ENCODE measurements at places on chromosomes 2 and 18.

DNA sequence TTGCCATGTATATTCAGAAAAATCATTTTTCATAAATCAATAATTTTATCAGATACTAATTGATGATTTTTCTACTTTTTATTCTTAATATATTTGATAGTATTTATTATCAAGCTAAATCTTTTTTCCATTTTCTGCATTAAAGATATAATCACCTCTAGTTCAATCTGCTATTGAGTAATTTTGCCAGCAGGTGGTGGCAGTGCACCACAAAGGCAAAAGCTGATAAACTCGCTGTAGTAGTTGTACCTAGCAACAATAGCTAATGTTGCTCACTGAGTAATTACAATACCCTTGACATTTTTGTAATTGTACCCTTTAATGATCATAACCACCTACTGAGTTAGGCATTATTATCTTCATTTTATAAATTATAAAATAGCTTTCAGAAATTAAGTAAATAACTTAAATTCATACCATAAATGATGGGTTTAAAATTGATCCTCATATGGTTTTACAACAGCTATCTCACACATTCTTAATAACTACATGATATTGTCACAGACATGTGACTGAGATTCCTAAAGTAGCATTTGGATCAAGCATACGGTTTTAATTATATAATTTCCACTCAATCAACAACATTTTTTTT, 52.0 kb upstream of the CALCRL start:
- DNase-seq: no peak

GRCh38 chr2:213022987-213023386, 128.4 kb downstream of the IKZF2 start:
- DNase-seq: no peak

DNA sequence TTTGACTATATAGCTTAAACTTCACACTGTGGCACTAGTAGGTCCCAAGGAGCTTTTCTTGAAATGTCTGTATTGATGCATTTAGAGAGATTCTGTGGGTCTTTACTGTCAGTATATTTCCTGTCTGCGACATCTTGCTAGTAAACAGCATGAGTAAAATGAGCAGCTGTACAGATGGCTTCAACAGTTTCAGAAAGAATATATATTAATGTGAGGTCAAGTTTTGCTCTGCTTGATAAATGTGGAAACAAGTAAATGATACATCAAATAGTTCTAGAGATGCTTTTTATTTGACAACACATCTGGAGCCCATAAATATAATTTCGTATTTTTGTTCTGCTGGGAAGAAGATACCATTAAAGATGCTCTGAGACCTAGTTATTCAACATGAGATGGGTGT, 310.9 kb upstream of the COL3A1 start:
- DNase-seq: no peak

DNA sequence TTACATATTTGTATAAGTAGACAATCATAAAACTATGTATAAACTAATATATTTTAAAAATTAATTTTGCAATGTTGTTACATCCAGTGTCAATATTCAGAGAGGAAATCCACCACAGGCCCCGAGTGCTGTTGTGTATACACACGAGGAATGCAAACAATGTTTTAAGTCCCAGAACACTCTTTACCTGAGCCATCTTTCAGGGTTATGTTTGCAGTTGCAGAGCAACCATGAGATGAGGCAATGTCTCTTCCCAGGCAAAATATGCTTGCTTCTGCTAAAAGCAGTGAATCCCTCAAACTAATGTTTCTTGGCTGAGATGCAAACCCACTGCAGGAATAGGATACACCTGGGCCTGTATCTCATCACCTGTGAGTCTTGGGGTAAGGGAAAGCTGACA, 91.3 kb downstream of the ASXL2 start:
- DNase-seq: no peak

GRCh38 chr2:24050041-24050979, 769 bp downstream of the FKBP1B start:
- DNase-seq: peak; percentile 64

DNA sequence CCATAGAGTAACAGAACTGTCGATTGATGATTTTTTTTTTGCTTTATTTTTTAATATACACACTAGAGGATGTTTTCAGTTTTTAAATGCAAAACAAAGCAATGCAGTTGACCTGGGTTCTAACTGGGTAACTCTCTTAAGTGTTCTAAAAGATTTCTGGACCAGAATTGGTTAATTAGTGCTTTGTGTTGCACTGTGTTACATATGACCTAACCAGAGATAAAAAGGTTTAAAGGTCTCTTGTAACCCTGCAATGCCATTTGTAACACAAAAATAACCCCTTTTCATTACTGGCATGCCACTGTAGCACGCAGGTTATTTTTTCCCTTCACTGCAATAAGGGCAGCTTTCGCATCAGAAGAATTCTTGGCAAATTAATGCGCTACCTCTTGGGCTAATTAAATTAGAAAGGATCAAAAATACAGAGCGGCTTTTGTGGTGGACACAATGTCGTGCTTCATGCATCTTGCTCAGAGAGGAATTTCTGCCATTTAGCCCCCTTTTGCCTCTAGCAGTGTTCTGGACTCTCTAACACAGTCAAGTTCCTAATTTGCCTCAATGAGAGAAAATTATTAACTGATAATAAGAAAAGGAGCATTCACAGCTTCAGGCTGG, 250.8 kb upstream of the ZEB2 start:
- no peak for DNase-seq

DNA sequence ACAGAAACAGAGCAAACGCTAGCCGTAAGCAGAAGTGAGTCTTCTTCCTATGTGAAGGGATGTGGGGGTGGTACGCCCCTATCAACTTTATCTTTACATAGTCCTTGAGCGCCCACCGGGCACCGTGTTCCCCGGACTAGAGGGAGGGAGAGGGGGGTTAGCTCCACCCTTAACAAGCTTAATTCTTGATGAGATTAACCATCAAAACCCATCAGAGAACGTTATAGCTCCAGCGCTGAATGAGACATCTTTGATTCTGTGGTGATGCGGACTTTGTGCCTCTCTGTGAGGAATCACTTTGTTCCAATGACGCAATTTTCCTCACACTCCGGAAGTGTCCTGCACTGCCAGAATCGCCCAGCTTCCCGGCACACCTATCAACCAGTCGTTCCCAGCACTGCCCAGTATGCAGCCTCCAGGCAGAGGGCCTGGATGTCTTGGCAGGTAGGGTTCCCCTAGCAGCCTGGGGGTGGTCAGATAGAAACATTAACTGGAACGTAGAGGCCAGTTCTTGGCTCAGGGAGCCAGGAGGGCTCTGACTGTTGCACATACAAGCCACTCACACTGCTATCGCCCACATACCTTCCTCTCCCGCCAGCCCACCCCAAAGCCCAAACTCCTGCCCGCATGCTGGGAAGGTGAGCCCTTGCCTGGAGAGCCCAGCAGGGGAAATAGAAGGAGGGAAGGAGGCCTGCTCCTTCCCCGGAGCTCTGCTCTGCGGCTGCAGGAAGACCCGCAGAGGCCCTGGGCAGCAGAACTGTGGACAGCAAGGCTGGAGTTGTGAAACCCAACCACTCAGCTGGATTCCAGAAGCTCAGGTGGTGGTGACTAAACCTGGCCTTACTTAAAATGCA, 1.9 kb upstream of the ODC1 start:
- DNase-seq: no peak

GRCh38 chr2:62147610-62148301, 48.2 kb upstream of the B3GNT2 start:
- DNase-seq: no peak

DNA sequence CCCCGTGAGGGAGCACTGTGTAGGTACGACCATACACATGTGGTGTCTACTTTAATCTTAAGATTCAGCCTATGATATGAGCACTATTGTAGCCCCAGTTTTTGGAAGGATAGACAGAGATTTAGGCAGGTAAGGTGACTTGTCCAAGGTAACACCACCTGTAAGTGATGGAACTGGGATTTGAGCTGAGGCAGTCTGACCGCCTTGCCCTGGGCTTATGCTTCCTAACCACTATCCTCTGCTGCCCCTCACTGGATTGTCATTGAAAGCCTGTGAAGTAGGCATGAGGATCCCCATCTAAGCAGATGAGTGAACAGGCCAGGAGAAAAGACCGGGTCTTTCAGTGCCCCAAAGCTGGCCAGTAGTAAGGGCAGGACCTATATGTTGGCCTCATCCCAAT, 343.8 kb downstream of the CYRIA start:
- no peak for DNase-seq

DNA sequence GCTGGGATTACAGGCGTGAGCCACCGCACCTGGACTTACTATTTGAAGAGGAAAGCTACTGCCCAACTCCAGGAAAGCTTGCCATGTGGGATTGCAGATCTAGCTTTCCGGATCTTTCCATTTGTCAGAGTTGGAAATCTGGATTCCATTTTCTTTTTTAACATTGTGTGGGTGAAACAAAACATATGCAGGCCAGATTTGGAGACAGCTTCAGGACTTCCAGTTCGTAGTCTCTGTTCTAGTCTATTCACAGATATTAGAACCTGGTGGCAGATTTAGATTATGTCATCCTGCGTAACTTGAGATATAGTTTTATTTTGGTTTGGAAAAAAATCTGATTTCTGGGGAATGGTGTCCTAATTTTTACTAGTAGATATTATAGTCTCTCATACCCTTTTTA, 70.5 kb downstream of the ZNF236 start:
- DNase-seq: no peak

- DNase-seq: no peak
Measured at GRCh38 chr2:242064364-242065250, 195.1 kb downstream of the RTP5 start.

- peak; percentile 38 for DNase-seq
Measured at GRCh38 chr18:78519394-78520062, 460.1 kb upstream of the SALL3 start.

GRCh38 chr2:177622521-177622920, 229.9 kb downstream of the AGPS start:
- no peak for DNase-seq

DNA sequence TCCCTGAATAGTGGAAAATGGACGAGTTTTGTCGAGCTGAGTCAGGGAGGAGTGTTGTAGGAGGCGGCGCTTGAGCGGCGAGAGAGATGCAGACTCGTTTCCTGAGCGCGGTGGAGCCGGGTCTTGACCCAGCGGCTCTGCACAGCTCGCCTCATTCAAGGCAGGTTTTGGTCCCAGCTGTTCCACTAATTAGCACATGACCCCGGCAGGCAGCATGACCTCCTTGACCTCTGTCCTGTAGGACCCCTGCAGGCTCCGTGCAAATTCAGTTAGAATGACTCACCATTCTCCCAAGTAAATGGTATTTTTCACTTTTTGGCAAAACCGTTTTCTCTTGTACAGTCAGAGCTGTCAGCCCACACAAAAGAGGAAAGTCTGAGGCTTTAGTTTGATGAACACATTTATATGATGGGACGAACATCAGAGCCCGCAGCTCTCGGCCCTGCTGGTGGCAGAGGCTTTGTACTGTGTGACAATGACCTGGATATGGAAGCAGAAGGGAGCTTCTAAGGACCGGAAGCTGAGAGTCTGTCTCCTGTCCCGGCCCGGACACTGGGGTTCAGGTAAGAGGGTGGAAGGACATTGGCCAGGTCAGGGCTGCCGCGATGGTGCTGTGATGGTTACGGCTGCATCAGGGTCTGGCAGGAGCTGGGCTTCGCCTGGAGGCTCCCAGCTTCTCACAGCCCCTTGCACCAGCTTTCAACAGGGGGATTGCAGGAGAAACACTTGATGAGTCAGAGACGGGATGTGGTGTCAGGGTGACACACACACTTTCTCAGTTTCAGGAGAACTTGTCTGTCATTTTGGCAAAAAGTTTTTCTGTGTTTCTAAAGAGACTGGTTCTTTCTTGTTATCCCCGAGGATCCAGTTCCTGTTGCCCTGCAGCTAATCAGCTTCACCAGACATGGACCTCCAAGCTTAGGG, 29.9 kb upstream of the ALKAL2 start:
- DNase-seq: no peak

DNA sequence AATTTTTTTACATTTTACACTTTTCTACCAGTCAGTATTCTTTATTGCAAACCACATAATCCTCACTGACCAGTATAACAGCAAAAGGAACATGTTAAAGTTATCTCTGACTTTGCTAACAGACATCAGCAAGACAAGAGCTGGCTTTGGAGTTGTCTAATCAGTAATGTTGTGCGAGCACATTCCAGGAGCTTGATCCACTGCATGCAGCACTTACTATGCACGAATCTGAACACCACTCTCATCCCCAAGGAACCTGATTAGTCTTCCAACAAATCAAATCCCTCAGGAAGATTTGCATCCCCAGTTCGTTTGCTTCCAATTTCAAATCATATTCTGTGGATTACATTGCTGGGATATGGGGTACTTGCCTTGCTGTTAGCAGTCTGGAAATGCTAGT, 269.3 kb upstream of the EPC2 start:
- no peak for DNase-seq

DNA sequence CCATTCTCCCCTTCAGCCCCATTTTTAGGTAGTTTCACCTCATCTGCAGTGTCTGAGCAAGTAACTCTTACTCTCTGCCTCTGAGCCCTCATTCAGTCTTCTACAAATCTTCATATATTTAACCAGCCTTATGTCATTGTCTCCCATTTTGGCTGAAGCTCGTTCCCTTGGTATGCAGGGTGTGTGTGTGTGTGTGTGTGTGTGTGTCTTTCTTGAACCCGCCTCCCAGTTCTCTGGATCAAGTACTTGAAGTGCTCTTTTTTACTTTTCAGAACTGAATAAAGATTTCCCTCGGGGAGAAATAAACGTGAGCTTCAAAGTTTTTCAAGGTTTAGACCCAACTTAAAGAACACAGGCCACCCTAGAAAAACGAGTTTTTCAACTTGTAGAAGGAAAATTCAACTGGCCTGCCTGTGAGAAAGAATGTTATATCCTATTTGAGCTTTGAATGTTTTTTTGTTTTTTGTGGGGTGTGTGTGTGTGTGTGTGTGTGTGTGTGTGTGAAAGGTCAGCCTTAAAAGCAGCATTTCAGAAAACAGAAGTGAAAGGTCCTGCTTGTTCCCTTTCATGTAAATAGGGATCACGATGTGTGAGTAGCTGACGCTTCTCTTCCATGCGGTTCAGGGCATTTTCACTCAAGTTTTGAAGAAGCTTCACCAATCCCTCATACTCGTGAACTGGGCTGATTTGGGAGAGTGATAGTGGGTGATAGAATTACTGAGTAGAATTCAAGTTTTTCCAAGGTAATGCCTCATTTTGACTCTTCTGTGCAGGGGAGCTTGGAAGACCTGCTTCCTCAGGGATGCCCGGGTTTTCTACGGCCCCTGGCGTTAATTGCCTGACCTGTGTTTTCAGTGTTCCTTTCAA, 50.6 kb upstream of the EML6 start:
- no peak for DNase-seq

- DNase-seq: no peak
Measured at GRCh38 chr2:100581277-100581612, 18.5 kb downstream of the PDCL3 start.

Measured in activated effector memory CD4-positive, alpha-beta T cell treated with anti-CD3 and anti-CD28 coated beads, Interleukin-2, amount 50 U/mL, for 16 hours (primary cell).